ENCODE measurements at places on chromosomes 13 and 19.

DNA sequence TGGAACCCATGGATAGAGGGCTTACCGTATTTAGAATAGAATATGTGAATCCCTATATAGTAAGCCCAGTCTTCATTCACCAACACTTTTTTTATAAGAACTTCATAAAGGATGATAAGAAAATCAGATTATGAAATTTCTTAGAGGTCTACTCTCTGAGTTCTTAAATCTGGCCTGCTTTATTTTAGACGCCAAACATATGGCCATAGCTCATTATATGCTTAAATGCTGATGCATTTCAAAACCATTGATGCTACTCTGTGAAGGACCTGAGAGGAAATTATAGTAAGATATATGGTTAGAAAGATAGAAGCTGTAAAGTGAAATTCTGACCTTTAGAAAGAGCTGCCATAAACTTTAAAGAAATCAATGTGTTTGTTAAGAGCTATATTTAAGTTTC, 38.3 kb downstream of the GPC6 start:
- DNase-seq: no peak

DNA sequence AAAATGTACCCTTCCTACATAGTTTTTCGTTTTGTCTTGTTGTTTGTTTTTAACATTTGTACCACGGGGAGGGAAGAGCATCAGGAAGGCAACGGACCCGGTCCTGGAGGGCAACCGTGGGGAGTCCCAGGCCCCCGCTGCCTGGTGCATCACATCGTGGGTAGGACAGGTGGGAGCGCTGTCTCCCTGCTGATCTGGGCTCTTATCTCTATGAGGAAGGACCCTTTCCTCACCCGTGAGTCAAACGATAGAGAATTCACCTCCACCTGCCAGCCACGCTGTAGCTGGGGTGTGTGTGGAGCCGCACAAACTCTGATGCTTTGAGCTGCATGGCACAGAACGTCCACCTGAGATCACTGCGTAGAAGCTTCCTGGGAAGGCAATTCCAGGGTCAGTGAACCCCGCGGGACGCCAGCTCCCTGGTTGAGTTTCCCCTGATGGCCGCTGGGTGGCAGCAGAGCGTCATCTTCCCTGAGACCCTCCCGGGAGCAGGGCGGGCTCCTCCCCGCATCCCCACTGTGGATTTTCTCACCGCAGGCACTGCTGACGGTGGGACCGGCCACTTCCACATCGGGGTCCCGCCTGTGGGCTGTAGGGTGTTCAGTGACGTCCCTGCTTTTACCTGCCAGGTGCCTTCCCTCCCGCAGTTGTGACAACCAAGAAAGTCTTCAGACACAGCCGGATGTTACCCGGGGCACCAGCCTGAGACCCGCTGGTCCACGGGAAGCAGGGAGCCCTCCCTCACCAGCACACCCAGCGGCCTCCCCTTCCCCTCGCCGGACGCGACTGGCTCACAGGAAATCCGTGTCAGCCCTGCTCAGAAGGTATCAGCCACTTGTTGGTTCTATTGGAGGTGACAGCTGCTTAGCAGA, 54.7 kb downstream of the ZNF787 start:
- DNase-seq: peak; percentile 46

GRCh38 chr19:52666506-52666905, 28.4 kb upstream of the ZNF83 start:
- no peak for DNase-seq

- no peak for DNase-seq
These were observed at the start of gene SCN1B for GRCh38 chr19:35030257-35031071. TSS of gene SCN1B (plus strand) at chr19:35030470. CDS start at chr19:35030821, 351 bp downstream.
